ENCODE measurements at places on chromosomes 6 and 20.

- no peak for DNase-seq
Measured at GRCh38 chr6:149403534-149403933, 3.5 kb downstream of the SUMO4 start.

DNA sequence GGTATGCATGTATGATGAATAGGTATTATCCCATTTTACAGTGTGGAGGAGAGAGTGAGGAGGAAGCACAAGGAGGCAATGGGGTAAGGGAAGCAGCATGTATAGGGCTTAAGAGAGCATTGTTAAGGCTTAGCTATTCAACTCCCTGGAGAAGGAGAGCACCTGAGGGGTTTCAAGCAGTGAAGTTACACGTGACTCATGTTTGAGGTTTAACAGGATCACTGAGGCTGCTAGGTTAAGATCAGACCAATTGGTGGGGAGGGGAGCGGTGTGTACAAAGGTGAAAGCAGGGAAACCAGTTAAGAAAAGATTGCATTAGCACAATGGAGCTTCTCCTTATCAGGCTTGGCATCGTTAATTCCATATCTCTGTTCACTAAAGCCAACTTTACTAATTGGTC is 64.4 kb upstream of the NHSL1 start:
- DNase-seq = no peak

- peak; percentile 88 for DNase-seq
Measured at GRCh38 chr20:62616728-62617621, 25.3 kb upstream of the SLCO4A1 start.

GRCh38 chr6:88089708-88090107 is 42.1 kb downstream of the SPACA1 start:
- no peak for DNase-seq

- no peak for DNase-seq
Measured at GRCh38 chr6:70686548-70687133, 19.0 kb downstream of the SMAP1 start.

GRCh38 chr6:125224231-125224861 is 70.8 kb downstream of the TPD52L1 start:
- DNase-seq = no peak

- DNase-seq = no peak
Measured at GRCh38 chr6:73203098-73203497, 22.2 kb downstream of the KHDC1L start.

GRCh38 chr20:32288225-32288849 is 10.9 kb downstream of the KIF3B start:
- no peak for DNase-seq

DNA sequence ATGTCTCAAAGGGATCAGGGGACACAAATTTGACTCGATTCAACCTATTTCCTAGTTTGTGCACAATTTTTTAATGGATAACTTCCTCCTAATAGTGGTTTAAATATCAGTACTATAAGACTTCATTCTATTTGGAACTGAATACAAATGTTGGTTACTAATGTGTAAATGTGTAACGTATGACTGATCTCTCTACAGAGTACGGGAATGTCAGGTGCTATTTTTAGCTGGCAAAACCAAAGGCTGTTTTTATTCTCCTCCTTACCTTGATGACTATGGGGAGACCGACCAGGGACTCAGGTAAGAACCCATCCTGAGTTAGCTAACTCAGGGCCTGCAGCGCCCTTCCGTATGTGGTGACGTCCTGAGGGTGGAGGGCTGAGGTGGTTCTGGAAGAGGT is 33.0 kb downstream of the PRPH2 start:
- DNase-seq = no peak

DNA sequence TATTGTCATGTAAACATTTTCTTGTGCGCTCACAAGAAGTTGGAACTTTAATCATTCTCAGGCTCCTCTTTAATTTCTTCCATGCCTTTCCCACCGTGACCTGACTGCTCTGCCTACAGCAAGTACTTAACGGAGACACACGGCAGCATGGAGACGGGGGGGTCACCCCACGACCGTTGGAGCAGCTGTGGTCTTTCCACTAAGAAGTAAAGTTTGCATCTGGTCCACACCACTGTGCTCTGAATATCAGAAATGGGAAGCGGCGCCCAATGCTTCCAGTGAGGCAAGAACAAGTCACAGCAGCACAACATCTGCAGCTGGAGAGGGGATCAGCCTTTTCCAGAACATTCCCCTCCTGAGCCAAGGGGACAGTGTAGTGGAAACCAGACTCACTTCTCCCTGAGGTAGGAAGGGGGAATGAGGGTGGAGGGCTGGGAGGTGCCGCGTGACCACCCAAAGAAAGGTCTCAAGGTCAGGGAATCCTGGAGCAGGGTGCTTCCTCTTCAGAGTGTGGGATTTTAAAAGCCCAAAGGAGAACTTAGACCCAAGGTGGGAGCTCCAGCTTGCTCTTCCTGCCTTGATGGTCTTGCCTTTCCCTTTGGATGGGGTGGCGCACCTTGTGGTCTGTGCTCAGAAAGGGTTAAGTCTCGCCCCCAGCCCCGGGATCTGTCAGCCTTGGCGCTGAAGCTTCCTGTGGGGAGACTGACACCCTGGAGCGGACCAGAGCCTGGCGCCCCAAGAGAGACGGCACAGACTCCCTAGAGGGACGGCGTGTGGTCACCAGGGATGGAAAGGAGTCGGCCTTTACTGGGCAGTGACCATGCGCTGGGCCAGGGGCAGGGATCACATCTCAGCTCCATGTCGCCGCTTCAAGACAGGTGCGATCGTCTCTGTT is 25.6 kb upstream of the SMOC2 start:
- DNase-seq = no peak

GRCh38 chr20:48196486-48196885 is 411.2 kb upstream of the SULF2 start:
- no peak for DNase-seq

- DNase-seq = no peak
Measured at GRCh38 chr20:5784735-5785134, 34.5 kb downstream of the SHLD1 start.

DNA sequence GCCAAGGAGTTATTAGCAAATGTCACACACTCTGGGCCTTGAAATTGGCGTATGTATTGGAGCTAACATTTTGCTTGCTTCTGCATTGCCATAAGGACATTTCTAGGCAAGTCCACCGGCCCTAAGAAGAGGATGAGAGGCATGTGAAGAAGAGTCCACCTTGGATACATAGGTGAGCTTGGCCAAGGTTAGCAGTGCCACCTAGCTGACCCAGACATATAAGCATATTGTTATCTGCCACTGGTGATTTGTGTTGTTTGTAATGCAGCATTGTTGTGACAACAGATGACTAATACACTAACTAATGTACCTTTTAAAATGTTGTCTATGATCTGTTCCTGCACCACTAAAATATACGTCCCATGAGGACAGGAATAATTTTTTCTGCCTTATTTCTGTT is 24.8 kb upstream of the HLA-DQA2 start:
- no peak for DNase-seq

- no peak for DNase-seq
Measured at GRCh38 chr6:50840112-50840810, 21.6 kb downstream of the TFAP2B start.

DNA sequence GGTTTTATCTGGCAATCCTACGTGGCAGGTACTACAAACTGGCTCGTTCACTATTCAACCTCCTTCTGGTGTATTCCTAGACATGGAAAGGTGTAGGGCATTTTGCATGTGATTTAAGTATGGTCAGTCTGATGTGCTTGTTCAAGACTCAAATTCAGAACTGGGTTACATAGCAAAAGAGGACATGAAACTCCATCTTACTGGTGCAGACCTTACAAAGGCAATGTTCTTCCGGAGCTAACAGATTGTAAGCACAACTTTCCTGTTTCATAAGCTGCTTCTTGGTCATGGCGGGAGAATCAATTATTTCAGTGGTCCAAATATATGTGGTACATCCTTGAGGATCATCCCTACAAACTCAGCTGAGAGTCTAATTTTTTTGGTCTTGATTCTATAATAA is 703.4 kb downstream of the EPM2A start:
- DNase-seq = no peak

DNA sequence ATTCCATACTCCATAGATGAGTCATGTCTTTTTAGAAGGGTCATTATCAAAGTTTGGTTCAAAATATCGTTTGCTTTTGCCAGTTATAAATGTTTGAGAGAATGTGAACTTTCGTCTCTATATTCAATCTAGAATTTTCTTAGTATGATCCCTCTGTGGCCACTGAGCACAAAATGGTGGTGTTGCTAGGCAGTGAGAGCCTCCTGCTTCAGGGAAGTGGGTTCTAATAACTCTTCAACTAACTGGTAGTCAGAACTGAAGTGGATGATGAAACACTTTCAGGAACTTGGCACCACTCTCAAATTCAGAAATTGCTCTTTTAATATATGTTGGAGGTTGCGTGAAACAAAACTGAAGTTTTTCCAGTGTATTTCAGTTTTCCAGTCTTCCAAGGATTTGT is 125.0 kb upstream of the DOK5 start:
- DNase-seq = no peak

Data from activated CD8-positive, alpha-beta memory T cell treated with anti-CD3 and anti-CD28 coated beads, Interleukin-2, amount 50 U/mL, for 48 hours (primary cell).